ENCODE measurements at places on chromosomes 13 and 19. TPM values are rescaled to one million over a fixed set of nuclear protein-coding genes. Genes with fewer than 3 reads are reported as not detected.

DHDH gene
- 0.20 TPM for polyA plus RNA-seq

GRCh38 chr13:102903659-102904407 is 58.0 kb downstream of the ERCC5 start:
- no peak for DNase-seq

ZDHHC20 gene
- polyA plus RNA-seq, result 50.0 TPM

FSD1 gene
- 4.0 TPM for polyA plus RNA-seq

DNA sequence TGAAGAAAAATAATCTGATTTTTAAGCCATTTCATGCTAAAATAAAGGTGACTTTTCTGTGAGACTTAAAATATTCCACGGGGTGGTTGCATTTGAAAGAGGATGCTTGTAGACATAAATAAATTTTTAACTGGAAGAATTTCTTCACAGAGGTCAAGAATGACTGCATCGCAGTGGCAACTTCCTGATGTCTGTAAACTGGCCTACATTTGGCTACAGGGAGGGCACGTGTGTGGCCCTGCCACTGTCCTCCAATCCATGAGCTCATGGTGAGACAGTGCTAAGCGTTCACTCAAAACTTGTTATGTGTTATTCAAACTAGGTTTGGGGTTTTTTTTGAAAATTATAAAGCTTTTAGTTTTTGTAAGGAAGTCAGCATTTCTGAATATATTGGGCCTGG is 1089.3 kb downstream of the EFNB2 start:
- DNase-seq, result no peak

GRCh38 chr13:22801402-22802003 is 379.3 kb upstream of the SGCG start:
- DNase-seq, result no peak

GRCh38 chr19:2282062-2282861 is at the start of gene PEAK3:
TSS of gene PEAK3 (minus strand) at chr19:2282175. CDS start at chr19:2280931, 1,244 bp downstream.
- no peak for DNase-seq

- no peak for DNase-seq
Observed at GRCh38 chr19:49272204-49272603, 52.8 kb downstream of the SLC6A16 start.

B3GNT8 gene
- polyA plus RNA-seq, result 0.58 TPM

GRCh38 chr19:45251452-45252354 is 632 bp downstream of the MARK4 start:
- no peak for DNase-seq

MCEMP1 gene
- not detected for polyA plus RNA-seq

CATSPERD gene
- 0.38 TPM for polyA plus RNA-seq

- DNase-seq, result no peak
Observed at GRCh38 chr19:3075605-3076431, 13.5 kb upstream of the TLE5 start.

GRCh38 chr19:343941-344624 is 513 bp downstream of the MIER2 start:
- DNase-seq, result no peak

IQCN gene
- not detected for polyA plus RNA-seq

- DNase-seq, result no peak
Observed at GRCh38 chr13:33069365-33069764, 53.1 kb downstream of the KL start.

DNA sequence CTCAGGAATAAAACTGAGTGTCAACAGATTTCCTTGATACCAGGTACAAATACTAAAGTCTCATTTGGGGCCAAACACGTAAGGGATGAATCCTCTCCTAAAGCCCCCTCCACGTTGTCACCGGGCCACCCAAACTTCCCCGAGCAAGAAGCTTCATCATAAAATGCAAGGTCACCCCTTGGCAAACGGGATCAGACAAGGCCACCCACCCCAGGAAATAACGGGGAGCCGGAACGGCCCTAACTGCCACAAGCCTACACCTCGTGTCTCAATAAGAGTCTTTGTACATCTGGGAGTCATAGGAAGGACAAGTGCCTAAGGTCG is 717 bp downstream of the EEF2 start:
- DNase-seq, result no peak

GRCh38 chr13:95033890-95034289 is 267.4 kb downstream of the ABCC4 start:
- DNase-seq, result no peak
